ENCODE measurements at places on chromosomes 3 and 15. TPM values are rescaled to one million over a fixed set of nuclear protein-coding genes. Genes with fewer than 3 reads are reported as not detected.

GRCh38 chr3:169286214-169286613 lies 377.3 kb downstream of the MECOM start:
- DNase-seq = no peak

Gene SCAMP2
- 49.9 TPM for total RNA-seq

GRCh38 chr15:48520376-48521155 lies 124.9 kb downstream of the FBN1 start:
- DNase-seq = peak; percentile 86

GRCh38 chr3:151999936-152000335 lies 126.5 kb downstream of the SUCNR1 start:
- DNase-seq = no peak

GRCh38 chr3:57421336-57421735 lies 122.8 kb downstream of the DNAH12 start:
- no peak for DNase-seq

Gene CPA3
- 10.2 TPM for total RNA-seq

DNA sequence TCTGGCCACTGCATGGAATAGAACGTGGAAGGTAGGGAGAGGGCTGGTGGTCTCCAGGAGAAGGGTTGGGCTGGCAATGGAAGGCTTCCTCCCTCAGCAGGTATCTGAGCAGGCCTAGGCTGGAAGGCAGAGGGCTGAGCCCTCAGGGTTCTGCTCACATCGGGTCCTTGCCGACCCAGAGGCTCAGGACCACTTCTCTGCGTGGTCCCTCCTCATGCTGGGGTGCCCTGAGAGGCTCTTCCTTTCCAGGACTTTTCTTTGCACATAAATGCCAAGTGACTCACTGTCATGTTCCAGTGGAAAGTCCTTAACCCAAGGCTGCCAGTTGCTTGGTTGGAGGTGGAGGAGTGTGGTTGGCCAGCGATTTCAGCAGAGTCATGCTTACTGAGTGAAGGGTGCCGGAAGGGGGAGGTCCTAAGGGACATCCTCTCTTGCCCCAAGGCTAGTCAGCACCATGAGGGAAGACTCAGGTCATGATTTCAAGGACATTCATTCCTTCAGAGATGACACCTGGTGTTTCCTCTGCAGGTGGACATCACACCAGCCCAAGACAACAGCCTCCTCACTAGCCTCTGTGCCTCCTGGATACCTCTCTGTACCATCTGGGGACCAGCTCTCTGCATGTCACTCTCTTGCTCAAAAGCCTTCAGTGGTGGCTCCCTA lies 8.2 kb downstream of the SLC6A6 start:
- no peak for DNase-seq

Gene DNAH12
- 0.21 TPM for total RNA-seq

DNA sequence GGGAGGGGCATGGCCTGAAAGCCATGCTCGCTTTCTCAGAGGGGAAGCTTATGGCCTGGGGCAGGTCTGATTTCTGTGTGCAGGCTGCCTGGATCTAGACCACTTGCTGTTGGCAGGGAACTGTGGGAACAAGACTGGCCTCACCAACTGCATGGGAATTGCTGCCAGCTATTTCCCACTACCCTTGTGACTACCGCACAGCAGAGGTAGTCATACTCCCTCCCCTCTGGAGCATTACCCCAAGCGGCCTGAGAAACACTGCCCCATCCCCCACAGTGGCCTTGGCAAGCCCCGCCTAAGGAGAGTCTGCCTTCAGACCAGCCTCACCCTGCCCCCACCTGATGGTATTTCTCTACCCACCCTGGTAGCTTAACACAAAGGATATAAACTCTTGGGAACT lies 199.4 kb upstream of the CADM2 start:
- no peak for DNase-seq

- DNase-seq = no peak
These were observed 35.4 kb upstream of the TSC22D2 start for GRCh38 chr3:150372722-150373121.

DNA sequence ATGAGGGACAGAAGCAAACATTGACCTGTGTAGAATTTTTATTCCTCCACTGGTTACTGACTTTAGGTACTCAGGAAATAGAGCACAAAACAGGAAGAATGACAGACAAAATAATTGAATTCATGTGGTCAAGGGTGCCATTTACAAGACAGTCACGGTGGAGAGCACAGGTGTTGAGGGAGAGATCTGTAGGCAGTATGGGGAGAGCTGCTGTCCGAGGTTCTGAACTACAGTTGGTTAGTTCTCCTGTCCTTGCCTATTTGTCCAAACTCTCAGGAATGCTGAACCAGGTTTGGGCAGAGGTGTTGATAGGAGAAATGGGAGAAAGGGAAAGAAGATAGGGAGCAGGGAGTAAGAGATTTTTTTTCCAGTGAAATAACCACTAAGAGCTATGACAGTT lies 178.5 kb upstream of the ZBTB20 start:
- DNase-seq = peak; percentile 72

DNA sequence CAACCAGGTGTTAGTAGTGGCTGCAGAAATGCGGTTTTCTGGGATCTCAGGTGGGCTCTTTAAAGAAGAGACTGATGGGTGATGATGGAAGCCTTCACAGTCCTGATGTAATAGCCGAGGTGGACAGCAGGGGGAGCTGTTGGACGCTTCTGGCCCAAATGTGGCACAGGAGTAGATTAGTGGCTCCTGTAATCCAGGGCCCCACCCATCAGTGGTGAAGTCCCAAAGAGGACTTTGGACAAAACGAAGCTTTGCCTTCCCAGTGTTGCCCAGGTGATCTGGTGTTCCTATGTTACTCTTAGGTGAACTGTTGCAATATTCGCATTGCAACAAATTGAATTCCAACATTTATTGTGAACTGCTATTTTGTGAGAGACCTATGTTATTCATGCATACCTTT lies 31.8 kb upstream of the MYZAP start:
- DNase-seq = peak; percentile 51

Gene ROPN1
- not detected for total RNA-seq

- DNase-seq = peak; percentile 59
These were observed 27.3 kb downstream of the ADCY5 start for GRCh38 chr3:123421353-123422174.

Gene TMPRSS7
- total RNA-seq = not detected

- DNase-seq = no peak
These were observed 23.7 kb upstream of the SFMBT1 start for GRCh38 chr3:53069422-53070068.

Gene GUCA1C
- total RNA-seq = not detected

Gene GP5
- 0.21 TPM for total RNA-seq

Gene GOLGA6D
- total RNA-seq = not detected

- no peak for DNase-seq
These were observed 8.5 kb downstream of the TP53BP1 start for GRCh38 chr15:43484455-43484854.

GRCh38 chr15:74592222-74592621 lies 23.4 kb upstream of the CLK3 start:
- no peak for DNase-seq

Gene ADCY5
- 11.1 TPM for total RNA-seq

GRCh38 chr3:100189444-100189964 lies 71.3 kb upstream of the TBC1D23 start:
- DNase-seq = no peak

GRCh38 chr3:186694288-186695032 lies 22.7 kb upstream of the KNG1 start:
- no peak for DNase-seq

GRCh38 chr3:184683234-184683633 lies 28.6 kb downstream of the MAGEF1 start:
- DNase-seq = no peak

DNA sequence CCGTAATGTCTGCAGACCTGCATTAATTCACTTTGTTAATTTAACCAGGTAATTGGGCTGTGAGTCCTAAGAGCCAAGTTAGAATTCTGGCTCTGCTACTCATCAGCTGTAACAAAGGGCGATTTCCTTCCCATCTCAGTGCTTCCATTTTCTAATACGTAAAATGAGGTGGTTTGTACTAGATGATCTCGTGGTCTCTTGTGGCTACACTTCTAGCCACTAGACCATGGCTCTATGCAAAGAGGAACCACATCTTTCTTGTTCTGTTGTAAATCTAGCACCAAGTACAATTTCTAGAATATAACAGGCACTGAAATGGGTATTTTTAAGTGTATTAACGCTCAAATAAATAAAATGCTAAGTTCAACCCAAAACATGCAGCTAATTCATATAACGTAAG lies 174.4 kb upstream of the THBS1 start:
- no peak for DNase-seq

DNA sequence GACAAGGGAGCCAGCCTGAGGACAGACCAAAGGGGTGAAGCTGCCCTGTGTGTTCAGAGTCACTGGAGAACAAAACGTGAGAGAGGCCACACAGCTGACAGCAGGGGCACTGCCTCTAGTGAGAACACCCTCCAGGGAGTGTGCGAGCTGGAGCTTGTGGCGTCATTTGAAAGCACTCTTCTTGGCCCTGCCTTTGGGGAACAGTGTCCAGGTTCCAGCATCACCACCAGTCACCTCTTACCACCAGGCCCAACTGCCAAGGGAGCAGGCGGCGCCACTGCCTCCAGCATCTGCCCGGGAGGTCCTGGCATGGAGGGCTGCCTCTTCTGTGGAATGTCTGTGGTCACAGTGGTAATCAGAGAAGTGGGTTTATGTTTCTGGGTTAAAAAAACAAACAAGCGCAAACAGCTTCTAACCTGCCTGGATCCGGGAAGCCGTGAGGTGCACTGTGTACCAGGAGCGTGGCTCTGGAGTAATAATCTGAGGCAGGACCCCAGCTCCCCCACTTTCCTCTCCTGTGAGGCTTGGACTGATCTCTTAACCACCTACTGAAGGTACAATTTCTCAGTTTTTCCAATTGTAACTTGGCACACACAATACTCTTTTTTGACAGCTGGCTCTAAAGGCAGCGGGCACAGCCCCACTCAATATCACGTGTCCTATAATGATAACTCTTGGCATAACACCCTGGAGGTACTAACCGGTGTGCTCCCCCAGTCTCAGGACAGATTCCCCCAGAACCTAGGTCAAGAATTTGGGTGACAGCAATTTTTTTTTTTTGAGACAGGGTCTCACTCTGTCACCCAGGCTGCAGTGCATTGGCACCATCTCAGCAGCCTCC lies 32.2 kb upstream of the CDCP1 start:
- peak; percentile 51 for DNase-seq

DNA sequence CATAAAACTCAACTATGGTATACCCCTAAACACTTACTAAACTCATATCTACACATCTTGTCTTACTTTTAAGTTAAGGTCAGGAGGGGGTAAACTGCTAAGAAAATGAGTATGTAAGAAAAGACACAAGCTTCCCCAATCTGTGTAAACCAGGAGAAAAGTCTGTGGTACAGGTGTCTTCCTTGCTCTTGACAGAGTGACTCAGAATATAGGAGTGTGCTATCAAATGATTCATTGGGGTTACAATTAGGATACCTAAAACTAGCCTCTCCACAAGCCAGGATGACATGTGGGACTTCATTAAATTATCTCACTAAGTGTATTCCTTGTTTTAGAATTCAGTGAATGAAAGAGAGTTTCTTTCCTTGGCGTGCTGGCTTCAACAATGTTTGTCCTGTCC lies 274.8 kb downstream of the BBX start:
- DNase-seq = no peak

DNA sequence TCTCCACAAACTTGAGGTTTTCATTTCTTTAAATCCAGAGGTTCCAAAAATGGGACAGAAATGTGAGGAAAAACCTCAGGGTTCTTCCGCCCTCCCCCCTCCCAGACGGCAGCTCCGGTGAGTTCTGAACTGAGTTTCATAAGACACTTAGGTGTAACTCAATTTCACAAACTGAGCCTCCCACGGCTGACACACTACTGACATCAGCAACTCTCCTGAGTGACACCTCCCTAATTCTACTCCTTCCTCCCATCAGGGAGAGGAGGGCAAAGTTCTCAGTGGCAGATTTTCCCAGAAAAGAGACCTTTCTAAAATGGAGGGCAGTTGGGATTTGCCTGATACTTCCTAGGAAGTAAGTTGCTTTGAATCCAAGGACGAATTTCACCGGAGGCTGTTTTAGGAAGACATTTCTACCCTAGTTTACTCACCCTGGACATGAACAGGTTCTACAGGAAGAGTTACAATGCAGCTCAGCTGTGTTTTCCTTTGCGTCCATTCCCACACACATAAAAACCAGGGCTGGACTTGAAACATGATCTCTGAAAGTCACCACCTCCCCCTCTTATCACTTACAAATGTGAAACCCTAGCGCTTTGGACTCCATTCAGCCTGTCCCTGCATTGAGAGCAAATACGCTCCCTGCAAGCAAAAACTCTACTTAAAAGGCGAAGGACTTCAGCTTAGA lies 78.1 kb upstream of the LMOD3 start:
- peak; percentile 63 for DNase-seq

- no peak for DNase-seq
These were observed 68.2 kb downstream of the IQGAP1 start for GRCh38 chr15:90456236-90456635.

Gene GOLGA8G
- not detected for total RNA-seq

DNA sequence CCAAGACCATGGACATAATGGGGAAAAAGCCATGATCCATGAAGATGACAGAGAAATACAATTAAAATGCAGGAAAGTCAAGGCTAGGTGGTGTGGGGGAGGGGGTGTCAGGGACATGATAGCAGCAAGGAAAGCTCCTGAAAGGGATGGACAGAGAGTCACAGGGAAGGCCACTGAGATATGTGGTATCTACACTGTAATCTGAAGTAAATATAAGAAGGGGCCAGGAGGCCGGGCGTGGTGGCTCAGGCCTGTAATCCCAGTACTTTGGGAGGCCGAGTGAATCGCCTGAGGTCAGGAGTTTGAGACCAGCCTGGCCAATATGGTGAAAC lies 62.5 kb downstream of the FOXP1 start:
- DNase-seq = no peak

DNA sequence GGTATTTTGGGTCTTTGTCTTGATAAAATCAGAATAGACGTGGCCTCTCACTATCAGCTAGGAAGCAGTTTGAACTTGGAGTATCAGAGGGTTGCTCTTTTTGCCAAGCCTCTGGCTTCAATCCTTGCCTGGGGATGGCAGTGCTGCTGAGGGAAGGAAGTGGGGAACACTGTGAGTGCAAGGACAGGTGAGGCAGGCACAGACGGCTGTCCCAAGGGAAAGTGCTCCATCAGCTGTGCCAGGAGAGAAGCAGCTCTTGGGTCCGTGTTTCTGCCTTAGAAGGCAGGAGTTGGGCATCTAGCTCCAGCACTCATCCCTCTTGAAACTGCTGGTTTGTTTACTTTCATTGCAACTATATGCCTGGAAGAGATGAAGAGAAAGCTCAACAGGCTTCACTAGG lies 33.2 kb downstream of the PML start:
- no peak for DNase-seq

GRCh38 chr15:74400313-74400860 lies 32.9 kb upstream of the CYP11A1 start:
- DNase-seq = no peak

DNA sequence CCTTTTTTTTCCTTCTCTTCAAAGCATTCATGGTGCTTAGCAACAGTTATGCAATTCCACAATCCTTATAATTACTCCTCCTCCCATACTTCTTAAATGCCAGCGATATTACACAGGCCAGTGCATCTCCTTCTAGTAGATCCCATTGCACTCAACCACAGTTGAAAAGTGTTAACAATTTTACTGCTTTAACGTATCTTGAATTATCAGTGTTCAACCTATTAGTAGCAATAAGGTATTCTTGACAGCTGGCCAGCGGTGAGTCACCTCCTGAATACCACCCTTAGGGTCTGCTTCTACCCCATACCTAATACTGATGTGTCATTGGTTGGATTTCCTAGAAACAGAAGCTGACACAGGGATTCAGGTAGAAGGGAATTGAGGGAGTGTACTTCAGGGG lies 24.0 kb upstream of the TEX9 start:
- DNase-seq = no peak

Measured in tongue (tissue), 3 donors.